ENCODE measurements at places on chromosomes 5 and 9.

DNA sequence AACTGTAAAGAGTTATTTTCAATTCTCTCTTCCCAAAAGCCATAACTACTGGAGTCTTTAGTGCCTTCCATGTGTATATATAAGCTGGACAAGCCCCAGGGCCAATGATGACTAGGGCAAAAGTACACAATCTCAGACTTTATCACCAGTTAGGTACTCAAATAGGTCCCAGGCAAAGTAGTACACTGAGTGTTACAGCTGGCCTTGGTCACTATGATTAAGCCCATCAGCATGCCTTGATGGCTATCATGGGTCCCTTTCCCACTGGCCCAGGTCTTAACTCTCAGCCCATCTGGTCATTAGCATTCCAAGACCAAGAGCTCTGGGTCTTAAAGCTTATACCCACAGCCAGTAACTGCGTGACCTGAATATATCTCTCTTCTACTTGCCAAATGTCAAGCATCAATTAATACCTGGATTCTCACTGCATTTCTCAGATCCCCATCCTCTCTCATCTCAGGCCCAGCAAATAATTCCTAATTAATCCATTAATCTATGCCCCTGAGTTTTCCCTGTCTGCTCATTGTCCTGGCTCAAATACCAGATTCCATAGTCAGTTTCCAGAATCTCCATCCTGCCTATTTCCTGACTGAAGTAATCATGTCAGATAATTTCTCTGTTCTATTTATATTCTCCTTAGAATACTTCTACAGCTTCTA, 62.3 kb downstream of the NR6A1 start:
- DNase-seq: no peak

GRCh38 chr9:84072621-84073180, 92.1 kb downstream of the RMI1 start:
- DNase-seq: no peak

DNA sequence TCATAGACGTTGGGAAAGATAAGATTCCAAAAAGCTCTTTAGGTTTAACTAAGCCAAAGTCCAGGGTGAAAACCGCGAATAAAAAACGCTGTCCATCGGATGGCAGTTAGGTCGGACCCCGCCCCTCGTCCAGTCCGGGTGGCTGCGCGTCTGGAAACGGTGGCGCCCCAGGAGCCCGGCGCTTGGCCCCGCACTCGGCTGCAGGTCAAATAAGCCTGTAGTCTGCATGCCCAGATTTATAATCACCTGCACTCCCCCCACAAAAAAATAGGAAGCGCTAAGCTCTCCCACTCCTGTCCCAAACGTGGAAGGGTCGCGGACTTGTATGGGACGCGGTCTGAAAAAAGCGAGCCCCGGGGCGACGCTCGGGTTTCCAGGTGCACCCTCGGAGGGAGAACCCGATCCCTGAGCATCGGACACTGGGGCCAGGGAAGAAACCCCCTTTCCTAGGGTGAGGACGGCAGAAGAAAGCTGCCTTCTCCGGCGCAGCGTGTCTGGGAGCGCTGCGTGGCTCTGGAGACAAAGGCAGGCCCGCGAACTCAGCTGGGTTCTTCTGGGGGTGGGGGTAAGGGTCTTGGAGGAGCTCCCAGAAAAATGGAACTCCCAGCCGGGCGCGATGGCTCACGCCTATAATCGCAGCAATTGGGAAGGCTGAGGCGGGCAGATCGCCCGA, 923 bp upstream of the ZBTB5 start:
- no peak for DNase-seq

GRCh38 chr5:116772806-116773205, 198.2 kb upstream of the SEMA6A start:
- no peak for DNase-seq

DNA sequence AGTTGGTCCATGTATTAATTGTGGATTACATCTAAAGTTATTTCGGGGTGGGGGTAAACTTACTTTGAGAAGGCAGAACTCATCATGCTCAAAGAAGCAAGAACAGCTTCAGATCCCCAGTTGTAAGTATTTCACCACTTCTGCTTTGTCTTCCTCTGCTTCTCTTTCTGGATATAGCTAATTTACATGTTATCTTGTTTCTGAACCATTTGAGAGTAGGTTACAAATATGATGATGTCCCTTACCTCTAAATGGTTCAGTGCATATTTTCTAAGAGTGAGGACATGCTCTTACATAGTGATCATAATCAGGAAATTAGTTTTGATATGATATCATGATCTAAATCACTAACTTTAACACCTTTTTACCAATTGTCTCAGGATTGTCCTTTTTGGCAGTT, 11.9 kb downstream of the TRIO start:
- no peak for DNase-seq

- DNase-seq: no peak
Measured at GRCh38 chr9:17669206-17669605, 90.3 kb downstream of the SH3GL2 start.

Measured in stimulated activated CD8-positive, alpha-beta memory T cell treated with anti-CD3 and anti-CD28 coated beads, Interleukin-4, amount 100 ng/mL, for 4 hours (primary cell).